ENCODE measurements at places on chromosomes 3 and 15.

- DNase-seq = no peak
Measured at GRCh38 chr15:59063042-59063441, 41.9 kb upstream of the CCNB2 start.

GRCh38 chr3:52784931-52785590, 7.7 kb downstream of the ITIH1 start:
- no peak for DNase-seq

DNA sequence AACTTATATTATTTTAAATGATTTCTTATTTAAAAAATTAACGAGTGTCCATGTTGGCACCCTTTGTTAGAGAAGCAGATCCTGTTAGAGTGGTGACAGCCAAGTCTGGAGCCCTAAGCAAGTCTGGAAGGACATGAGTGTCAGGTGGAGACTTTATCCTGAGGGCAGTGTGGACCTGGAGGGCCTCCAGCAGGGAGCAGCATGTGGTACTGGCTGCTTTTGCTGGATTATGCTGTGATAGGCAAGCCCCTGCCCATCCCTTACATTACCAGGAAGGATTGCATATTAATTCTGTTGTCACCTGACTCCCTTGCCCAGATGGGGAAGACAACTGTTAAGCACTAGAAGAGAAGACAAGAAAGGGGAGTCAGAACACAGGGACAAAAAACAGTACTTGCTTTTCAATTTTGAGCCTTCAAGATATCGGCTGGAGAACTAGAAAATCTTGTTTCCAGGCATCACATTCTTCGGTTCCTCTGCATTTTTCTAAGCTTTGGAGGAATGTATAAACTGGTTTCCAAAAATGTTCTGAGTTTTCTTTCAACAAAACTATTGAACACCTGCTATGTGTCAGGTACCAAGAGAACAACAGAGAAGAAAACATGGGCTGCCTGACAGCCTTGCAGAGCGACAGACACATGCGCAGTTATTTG, 22.7 kb downstream of the ZNF860 start:
- peak; percentile 15 for DNase-seq

DNA sequence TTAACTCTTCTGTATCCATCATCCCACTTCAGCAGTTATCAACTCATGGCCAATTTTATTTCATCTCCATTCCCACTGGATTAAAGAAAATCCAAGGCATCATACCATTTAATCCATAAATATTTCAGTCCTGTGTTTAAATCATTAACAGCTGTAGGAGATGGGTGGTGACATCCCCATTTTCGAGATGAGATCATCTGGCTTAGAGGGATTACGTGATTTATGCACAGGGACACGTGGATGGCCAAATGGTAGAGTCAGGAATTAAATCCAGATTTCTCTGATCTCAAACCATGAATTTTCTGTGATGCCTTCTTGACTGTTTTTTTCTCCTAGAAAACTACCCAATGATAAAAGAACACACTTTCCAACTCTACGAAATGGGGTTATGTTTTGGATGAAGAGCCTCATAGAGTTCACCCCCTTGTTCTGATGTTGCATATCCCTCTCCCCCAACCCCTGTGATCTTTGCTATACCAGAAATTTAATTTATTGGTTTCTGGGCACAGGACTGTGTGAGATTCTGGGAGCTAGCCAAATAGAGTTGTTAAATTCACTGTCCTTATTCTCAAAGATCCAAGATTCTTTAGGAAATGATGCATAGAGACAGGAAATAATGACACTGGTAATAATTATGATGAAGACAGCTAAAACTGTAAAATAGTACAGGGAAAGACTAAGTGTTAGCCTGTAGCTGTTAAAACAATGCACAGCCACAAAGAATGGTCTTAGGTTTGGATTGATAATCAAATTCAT, 7.4 kb downstream of the ZNF589 start:
- no peak for DNase-seq

- DNase-seq = peak; percentile 63
Measured at GRCh38 chr3:194476784-194477183, 10.0 kb downstream of the ATP13A3 start.

DNA sequence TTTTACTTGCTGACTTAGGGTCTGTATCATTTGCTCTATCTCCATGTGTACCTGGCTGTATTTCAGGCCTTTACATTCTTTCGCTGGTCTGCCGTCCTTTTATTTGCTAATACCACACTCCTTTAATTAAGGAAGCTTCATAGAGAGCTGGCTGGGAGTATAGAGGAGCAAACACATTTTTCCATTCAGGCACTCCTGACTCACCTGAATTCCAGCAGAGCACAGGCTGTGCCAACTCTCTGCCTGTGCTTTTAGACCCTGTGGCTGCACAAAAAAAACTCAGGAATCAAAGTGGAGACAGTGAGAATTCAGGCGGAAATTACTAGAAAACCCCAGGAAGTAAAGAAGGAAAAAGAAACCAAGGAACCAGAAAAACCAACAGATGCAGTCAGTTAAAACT, 29.0 kb upstream of the ATP10A start:
- no peak for DNase-seq

- no peak for DNase-seq
Measured at GRCh38 chr15:79071901-79072300, 18.7 kb downstream of the RASGRF1 start.

- DNase-seq = no peak
Measured at GRCh38 chr3:46932455-46933225, 43.9 kb downstream of the CCDC12 start.

DNA sequence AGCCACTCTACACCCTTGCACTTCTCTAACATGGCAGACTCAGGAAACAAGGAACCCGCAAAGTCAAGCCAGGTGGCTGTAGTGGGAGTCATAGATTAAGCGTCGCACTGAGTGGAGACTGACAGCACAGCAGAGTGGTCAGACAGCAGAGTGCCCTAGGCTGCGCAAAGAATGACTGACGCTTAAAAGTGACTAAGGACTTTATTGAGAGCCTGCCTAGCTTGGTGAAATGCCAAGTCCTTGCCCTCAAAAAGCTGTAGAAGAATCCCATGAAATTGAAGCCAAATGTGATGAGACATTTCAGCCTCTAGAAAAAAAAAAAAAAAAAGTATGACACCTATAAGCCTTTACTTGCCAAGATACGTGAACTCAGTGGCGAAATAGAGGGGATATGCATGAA, 30.2 kb downstream of the NCEH1 start:
- DNase-seq = no peak

- no peak for DNase-seq
Measured at GRCh38 chr15:43513550-43513949, 3.9 kb upstream of the MAP1A start.

- no peak for DNase-seq
Measured at GRCh38 chr15:45095661-45096060, 18.3 kb downstream of the DUOX2 start.

- DNase-seq = no peak
Measured at GRCh38 chr3:152267831-152268554, 736 bp upstream of the MBNL1 start.

GRCh38 chr3:87088430-87088992, 97.6 kb upstream of the VGLL3 start:
- no peak for DNase-seq

DNA sequence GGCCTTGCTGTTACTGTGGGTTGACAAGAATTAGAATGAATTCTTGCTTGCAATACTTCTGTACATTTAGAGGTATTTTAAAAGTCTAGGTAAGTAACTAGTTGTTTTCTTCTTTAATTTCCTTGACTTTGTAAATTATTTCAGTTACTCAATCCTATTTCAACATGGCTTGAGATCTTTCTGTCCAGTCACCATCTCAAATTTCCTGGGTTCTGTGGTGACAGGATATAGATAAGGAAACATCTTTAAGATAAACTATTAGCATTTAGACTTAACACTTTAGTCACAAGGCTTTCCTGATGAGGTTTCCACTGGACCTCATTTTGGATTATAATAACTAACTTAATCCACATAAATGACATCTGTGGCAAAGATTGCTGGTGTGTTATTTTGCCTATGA, 195.9 kb upstream of the DPH6 start:
- DNase-seq = no peak

DNA sequence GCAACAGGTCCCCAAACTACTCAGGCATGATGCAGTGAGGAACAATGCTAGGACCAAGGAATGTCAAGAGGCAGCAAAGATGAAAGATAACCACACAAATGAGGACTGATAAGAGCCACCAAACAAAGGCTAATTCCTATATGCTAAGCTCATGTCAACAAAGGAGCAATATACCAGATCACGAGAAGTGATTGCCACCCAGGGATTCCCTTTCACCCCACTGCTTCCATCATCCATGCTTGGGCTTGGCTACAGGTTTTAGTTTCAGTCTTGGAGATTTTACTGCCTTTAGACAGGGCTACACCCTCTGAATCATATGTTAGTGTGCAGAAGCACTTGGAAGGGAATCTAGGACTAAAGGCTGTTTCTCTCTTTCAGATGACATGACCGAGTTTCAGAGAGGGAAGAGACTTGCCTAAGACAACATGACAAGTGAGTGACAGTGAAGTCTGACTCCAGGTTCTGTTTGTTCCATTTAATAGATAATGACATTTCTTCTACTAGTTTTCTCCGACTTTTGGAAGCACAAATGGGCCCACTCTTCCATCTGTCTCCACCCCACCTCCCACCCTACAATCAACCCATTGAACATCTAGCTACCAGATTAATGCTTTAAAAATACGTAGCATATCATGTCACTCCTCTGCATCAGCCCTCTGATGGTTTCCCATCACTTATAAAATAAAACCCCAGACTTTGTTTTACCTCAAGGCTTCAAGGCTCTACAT, 173.5 kb upstream of the LRRN1 start:
- peak; percentile 65 for DNase-seq

GRCh38 chr15:101536875-101537405, 47.4 kb upstream of the PCSK6 start:
- no peak for DNase-seq

- peak; percentile 31 for DNase-seq
Measured at GRCh38 chr3:186102687-186103086, 6.2 kb downstream of the ETV5 start.

DNA sequence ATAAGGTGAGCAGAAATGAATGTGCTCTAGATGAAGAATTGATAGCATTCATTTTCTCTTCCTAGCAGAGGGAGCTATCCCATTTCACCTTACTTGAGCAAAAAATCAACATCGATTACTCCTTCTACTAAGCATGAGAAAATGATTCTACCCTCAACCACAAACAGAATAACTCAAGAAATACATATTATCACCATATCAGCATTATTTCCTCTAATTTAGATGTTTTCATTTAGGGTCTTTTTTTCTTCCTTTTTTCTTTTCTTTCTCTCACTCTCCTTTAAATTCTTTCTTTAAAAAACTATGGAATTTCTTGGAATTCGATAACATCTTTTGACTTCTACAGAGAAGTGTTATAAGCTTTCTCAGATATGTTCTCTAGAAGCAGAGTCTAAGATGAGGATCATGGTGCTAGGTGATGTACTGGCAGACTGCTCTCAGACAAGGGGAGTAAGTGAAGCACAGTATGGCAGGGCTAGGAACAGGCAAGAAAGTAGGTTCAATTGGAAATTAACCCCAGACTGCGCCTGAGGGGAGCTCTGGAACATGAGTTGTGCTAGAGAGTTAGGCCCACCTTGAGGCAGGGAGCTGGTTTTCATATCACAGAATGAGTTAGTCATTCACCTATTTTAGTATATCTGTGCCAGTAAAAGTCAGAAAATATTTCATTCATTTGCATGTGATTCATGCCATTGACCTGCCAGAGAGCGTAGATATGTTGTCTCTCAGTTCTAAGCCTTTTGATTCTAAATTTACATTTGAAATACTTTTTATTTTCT, 279.2 kb upstream of the KCNH8 start:
- DNase-seq = no peak

DNA sequence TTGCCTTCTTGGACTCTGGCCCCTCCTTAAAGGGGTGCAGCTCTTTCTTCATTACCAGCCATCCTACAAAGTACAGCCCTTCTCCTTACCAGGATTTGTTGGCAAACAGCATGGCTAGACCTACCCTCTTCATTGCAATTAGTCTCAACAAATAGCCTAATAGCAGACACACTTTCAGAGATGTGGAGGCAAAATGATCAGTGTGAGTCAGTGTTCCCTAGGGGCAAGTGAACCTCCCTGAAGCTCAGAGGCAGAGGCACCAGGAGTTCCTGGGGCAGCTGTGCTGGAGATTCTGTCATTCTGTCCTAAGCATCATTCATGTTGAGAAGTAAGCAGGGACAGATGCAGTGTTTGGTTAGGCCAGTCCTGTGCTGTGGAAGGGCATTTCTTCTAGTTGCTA, 14.6 kb upstream of the MECOM start:
- DNase-seq = no peak

DNA sequence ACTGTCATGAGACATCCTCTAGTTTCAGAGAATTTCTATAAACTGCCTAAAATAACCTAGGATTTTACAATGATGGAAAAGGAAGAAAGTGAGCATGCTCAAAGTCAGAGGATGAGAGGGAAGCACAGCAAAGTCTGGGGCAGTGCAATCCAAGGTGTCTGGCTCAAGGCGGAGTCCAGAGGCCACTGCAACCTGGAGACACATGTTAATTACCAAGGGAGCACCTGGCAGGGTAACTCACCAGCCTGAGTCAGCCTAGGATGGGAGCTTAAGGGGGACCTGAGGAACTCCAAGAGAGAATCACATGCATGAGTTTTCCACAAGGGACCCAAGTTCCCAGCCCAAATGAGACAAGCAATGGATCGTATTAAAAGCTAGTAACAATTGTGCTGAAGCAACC, 49.8 kb downstream of the PLD1 start:
- no peak for DNase-seq

DNA sequence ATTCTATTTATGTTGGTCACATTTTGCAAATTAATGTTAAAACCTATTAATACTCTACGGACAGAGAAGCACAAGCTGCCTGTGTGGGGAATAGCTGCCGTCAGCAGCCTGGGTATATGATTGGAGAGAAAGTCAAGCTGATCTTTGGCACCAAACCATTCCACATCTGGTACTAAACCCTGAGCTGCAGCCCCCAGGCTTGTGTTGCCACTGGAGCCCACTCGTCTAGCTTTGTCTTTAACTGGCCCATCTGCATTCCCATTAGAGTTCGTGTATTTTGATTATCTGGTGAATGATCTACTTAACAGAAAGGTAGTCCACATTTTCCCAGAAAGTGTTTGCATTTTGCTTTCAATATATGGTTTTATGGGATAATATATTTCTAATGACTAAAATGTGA, 5.4 kb downstream of the NDUFB4 start:
- DNase-seq = no peak

GRCh38 chr3:190003681-190004123, 117.0 kb downstream of the P3H2 start:
- DNase-seq = no peak

DNA sequence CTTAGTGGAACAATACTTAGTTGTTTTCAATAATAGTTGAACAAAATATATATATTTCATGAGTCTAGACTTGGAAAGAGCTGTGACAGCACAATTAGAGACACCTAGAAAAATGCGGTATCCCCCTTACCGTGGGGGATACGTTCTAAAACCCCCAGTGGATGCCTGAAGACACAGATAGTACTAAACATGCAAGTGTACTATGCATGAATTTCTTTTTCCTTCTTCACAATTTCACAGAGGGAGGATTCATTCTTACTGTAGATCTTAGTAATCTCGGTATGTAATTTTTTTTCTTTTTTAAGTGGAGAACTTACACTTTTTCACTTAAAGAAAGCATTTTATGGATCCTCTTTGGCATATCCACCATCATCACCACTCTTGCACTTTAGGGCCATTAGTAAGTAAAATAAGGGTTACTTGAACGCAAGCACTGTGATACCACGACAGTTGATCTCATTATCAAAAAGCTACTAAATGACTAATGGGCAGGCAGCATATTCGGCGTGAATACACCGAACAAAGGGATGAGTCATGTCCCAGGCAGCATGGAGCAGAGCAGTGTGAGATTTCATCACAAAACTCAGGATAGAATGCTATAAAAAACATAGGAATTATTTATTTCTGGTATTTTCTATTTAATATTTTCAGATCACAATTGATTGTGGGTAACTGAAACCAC, 72.3 kb upstream of the ZNF280D start:
- DNase-seq = peak; percentile 14
